ENCODE measurements at places on chromosomes 3 and 15.

- DNase-seq, result no peak
These were observed 6.7 kb upstream of the BFSP2 start for GRCh38 chr3:133393204-133393603.

DNA sequence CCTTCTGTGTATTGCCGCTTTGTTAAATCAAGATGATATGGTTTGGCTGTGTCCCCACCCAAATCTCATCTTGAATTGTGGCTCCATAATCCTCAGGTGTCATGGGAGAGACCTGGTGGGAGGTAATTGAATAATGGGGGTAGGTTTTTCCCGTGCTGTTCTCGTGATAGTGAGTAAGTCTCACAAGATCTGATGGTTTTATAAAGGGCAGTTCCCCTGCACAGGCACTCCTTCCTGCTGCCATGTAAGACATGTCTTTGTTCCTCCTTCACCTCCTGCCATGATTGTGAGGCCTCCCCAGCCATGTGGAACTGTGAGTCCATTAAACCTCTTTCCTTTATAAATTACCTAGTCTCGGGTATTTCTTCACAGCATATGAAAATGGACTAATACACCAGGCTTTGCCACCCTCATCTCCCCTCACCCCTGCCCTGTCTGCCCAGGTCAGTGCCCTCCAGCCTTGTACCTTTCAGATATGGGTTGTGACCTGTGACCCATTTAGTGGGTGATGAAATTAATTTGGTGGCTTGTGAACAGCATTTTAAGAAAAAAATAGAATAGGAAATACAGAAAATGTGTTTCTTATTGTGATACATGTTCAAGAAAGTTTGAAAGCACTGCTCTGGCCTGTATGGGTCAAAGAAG is 56.1 kb upstream of the MCF2L2 start:
- no peak for DNase-seq

DNA sequence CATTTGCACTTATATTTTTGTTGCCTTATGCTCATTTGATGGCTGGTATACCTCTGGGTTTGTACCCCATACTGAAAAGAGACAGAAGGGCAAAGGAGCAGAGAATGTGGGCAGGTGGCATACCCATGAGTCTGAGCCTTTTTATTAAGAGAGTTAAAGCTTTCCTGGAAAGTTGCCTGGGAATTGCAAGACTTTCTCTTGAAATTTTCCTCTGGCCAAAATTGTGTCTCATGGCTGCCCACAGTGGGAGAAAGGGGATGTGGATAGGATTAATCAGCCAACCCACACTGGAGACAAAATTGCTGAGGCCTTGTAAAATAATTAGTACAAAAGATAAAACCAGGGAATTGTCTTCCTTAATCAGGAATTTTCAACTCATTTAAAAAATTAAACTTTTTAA is 8.2 kb upstream of the NMD3 start:
- DNase-seq, result no peak

DNA sequence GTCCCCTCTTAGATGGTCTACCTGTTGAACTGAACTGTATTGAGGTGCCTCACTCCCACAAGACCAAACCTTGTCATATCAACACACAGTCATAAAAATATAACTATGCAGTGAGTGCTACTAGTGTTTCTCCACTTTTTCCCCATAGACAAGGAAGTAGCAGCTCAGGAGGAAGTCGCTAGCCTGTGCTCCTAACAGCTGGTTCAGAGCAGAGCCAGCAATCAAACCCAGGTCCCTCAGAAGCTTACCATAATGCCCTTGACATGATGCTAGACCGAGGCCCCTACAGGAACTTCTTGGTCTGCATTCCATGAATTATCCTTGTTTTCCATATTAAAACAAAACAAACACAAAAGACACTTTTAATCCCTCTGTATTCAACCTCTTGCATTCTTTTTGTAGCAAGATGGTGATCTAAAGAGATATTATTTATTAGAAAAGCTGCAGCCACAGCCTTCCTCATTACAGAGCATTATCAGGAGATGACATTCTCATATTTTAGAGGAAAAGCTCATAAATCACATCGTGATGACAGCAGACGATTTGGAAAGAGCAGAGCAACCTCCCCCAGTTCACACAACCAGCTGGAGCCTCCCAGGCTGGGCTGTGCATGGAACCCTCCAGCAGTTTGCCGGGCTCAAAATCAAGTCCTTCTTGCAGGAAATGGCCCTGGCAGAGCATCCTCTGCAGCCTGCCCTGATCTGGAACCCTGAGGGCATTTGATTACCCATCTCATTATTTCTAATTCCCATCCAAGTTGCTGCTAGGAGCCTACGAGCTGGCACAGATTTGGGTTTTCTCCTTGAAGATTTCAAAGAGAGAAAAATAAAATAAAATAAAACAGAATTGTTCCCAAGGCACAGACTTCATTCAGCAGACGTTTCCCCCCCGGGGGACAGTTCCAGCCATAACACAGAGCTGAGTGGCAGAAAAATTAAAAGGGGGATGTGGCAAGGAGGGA is 118.8 kb downstream of the SRGAP3 start:
- no peak for DNase-seq

GRCh38 chr3:140433431-140433830 is 244.4 kb upstream of the TRIM42 start:
- no peak for DNase-seq

- no peak for DNase-seq
These were observed at the start of gene PLAAT1 for GRCh38 chr3:193240850-193241706. PLAAT1 (plus strand) TSS chr3:193241222; CDS start chr3:193255651, 14,429 bp downstream.

GRCh38 chr3:177835008-177835407 is 637.7 kb upstream of the TBL1XR1 start:
- DNase-seq, result no peak

- no peak for DNase-seq
These were observed 741.2 kb downstream of the NR2F2 start for GRCh38 chr15:97071668-97072067.

DNA sequence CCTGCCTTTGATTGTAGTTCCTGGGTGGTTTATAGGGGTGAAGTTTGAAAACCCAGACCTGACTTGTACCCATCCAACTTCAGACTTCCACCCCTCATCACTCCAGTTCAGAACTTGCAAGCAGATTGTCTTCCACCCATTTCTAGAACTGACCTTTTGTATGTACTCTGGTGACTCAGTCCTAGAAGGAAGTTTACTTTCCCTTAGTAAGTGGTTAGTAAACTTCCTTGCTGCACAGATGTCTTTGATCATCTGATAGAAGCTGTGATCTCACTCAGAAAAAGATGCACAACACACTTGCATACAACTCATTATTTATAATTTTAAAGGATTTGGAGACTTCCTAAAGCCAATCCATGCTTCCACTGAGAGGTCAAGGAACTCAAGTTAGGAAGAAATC is 368.0 kb downstream of the MFSD1 start:
- no peak for DNase-seq

DNA sequence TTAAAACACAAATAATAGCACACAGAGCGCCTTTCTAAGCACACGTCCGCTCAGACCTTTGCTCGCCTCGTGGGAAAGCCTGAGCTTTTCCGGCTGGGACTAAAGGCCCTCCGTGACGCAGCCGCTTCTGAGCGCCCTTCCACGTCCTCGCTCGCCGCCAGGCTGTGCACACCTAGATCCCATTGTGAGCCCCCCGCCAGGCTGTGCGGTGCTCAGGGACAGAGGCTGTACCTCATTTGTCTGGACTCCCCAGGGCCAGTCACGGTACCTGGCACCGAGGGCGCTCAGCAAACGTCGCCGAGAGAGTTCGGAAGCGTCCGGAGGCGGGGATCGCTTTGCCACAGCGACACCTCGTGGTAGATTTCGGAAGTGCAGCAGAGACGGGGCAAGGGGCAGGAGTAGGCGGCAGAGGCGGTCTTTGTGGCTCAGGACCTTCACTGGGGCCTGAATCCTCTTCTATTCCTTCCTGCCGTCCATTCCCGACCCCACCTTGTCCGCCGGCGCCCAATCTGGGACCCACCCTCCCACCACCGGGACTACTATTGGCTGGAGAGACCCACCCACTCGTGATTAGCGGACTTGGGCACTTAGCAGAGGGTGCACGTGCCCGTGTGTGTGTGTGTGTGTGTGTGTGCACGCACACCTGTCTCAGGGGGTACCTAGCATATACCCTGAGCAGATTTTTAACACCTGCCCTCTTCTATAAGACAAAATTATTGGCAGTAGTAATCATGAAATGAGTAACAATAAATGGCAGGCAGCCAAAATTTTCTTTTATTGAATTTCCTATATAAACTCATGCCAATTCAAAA is 65.6 kb downstream of the RHCG start:
- peak; percentile 98 for DNase-seq

DNA sequence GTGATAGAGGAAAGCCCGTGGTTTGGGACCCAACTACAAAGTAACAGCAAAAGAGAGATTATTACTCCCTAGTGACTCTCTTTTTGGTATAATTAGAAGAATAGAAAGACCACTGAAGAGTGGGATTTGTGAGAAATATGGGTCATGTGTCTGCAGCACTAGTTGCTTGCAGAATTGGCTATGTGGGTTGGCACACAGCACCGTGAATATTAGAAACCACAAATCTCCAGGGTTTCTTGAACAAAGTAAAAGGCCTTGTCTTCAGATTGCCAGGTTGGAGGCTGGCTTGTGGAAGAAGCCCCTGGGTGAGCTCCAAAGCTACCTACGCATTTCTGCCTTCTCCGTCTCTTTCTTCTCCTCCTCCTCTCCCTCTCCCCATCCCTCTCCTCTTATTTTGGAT is 177.9 kb upstream of the ICE2 start:
- no peak for DNase-seq

GRCh38 chr3:100602506-100603444 is 6.6 kb upstream of the ADGRG7 start:
- DNase-seq, result no peak

GRCh38 chr3:141257961-141258360 is 26.3 kb downstream of the PXYLP1 start:
- no peak for DNase-seq

DNA sequence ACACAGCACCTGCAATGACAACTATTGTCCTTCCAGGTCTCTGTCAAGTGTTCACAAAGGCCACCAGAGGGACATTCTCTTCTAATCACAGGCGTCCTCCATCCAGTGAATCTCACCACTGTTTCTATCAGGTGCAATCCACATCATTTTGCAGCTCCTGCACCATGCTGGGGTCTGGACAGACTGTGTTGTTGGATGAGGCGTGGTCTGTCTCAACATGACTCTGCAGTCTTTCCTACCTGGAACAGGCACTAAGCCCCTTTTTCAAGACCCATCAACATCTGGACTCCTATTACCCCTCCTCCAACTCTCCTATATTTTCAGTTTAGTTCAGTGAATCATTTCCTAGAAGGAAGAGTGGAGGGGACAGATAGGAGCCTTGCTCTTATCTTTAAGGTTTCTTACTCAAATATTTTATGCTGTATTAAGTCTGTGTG is 31.5 kb upstream of the VEPH1 start:
- DNase-seq, result no peak

GRCh38 chr3:104687362-104687761 is 679.3 kb upstream of the ALCAM start:
- DNase-seq, result no peak

DNA sequence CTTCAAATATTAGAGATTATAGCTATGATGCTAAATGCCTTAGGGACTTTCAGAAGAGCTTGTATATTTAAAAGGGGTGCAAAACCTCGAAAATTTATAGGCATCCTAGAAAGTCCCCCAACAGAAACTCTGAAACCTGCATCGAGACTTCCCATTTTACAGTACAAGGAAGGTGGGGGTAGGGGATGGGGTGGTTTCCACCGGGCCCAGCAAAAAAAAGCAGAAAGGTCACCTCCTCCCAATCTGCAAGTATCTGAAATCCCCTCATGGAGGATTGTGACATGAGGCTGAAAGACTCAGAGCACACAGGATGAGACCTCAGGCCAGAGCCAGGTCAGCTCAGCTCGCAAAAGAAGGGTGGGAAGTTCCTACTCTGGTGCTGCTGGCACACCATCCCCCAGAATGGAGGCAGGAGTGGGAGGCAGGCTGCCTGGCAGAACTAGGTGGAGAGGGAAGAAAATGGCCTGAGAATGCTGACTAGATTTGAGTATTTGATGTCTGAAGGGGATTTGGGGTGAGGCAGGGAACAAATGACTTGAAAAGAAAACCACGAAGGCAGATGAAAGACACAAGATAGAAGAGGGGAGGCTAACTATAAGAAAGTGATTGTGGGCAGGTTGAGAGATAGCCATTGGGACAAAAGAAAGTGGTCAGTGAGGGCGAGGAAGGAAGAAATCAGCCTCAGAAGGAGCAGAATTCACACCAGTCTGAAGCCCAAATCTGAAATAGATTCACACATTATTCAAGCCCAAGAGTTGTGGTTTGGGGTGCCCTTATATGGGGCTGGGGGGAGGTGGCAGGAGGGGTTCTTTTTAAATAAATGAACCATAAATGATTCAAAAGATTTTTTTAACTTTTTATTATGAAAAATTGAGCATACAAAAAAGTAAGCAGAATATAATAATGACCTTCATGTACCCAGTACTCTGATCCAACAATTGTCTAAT is 22.5 kb upstream of the TSC22D2 start:
- no peak for DNase-seq

DNA sequence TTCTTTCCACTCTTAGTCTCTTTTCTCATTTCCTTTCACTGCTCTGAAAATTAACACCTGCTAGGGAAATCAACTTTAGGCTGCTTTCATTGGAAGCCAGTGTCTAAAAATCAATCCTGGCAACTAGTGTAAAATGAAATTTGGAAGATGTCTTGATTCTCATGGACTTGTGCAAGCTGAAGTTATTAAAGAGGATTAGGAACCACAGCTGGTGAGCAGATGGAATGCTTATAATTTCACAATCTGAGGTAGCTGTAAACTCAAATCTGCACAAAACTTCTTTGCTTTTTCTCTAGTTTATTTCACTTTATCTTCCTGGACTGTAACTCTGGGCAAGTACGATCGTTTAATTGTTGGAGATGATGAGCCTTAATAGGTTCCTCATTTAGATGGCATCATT is 175.6 kb downstream of the GHSR start:
- DNase-seq, result no peak

GRCh38 chr3:183161552-183162336 is 790 bp downstream of the LAMP3 start:
- DNase-seq, result no peak

GRCh38 chr3:172595664-172596393 is 72.6 kb upstream of the TNFSF10 start:
- DNase-seq, result no peak

DNA sequence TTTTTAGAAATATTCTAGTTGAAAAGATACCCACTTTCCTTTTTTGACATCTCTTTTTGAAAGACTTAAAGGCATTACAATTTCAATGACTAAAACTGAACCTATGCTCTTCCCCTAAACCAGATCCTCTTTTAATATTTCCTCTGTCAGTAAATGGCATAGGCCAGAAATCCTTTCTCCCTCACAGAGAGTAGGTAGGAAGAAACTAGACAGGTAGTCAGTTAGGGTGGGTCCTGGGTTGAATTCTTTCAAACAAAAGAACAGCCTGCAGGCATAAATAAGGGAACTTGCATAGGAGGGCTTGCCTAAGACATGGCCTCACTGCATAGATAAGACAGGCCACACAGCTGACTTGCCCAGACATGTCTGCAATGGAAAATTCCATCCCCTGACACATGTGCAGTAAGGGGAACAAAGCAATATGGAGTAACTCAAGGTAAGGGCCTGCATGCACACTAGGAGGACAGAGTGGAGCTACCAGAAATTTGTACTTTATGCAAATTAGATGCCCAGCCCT is 23.1 kb downstream of the PLSCR5 start:
- no peak for DNase-seq

GRCh38 chr15:23532024-23532423 is 33.5 kb upstream of the MKRN3 start:
- DNase-seq, result no peak

GRCh38 chr3:10911350-10912002 is 81.1 kb upstream of the SLC6A1 start:
- no peak for DNase-seq
